Naive B cell (primary cell): ENCODE measurements at places on chromosomes 2 and 18. TPM values are rescaled to one million over a fixed set of nuclear protein-coding genes. Genes with fewer than 3 reads are reported as not detected.

The NAT8 gene
- not detected for polyA plus RNA-seq

The LOXHD1 gene
- polyA plus RNA-seq = not detected

The CPO gene
- not detected for polyA plus RNA-seq

The ANKRD53 gene
- polyA plus RNA-seq = not detected

The MAP3K19 gene
- polyA plus RNA-seq = not detected
